ENCODE measurements at places on chromosomes 11 and 22. TPM values are rescaled to one million over a fixed set of nuclear protein-coding genes. Genes with fewer than 3 reads are reported as not detected.

Gene C22orf15
- polyA plus RNA-seq = 2.4 TPM

- no peak for DNase-seq
Measured at GRCh38 chr11:116831790-116832349, 2.2 kb downstream of the APOC3 start.

Gene TNRC6B
- polyA plus RNA-seq = 12.2 TPM

Gene P2RY2
- polyA plus RNA-seq = 0.50 TPM

GRCh38 chr22:30327864-30328345, 1.2 kb upstream of the TBC1D10A start:
- no peak for DNase-seq

Gene OOSP2
- not detected for polyA plus RNA-seq

- DNase-seq = no peak
Measured at GRCh38 chr22:20927940-20928572, 10.8 kb downstream of the CRKL start.

Gene CREBZF
- polyA plus RNA-seq = 131 TPM

Data from renal cortex interstitium (tissue), 15 donors.